ENCODE measurements at places on chromosomes 11 and 22. TPM values are rescaled to one million over a fixed set of nuclear protein-coding genes. Genes with fewer than 3 reads are reported as not detected.

GRCh38 chr11:118606157-118606843 lies 1.1 kb upstream of the PHLDB1 start:
- H3K27me3 ChIP-seq: peaks cover 13% of the 10 kb centered on the region
- H3K4me3 ChIP-seq: peak overlapping the region; percentile 33
- no peak overlapping the region for H3K27ac ChIP-seq
- peaks cover 25% of the 10 kb centered on the region for H3K4me1 ChIP-seq

CDKN1C gene
- 1.1 TPM for total RNA-seq

SHISAL1 gene
- not detected for total RNA-seq

GRCh38 chr11:112212710-112213109 lies 13.5 kb upstream of the PTS start:
- no peaks in the 10 kb centered on the region for H3K27me3 ChIP-seq
- H3K4me1 ChIP-seq: peaks cover 7% of the 10 kb centered on the region
- H3K4me3 ChIP-seq: no peak overlapping the region

- peak overlapping the region; percentile 67 for H3K4me3 ChIP-seq
- H3K4me1 ChIP-seq: peaks cover 6% of the 10 kb centered on the region
- no peak overlapping the region for H3K27ac ChIP-seq
- DNase-seq: no peak
- peaks cover 44% of the 10 kb centered on the region for H3K27me3 ChIP-seq
These were observed 30.9 kb downstream of the C22orf31 start for GRCh38 chr22:29030618-29031226.

- peaks cover 28% of the 10 kb centered on the region for H3K36me3 ChIP-seq
- no peak for DNase-seq
- H3K4me3 ChIP-seq: peak overlapping the region; percentile 46
- peaks cover 28% of the 10 kb centered on the region for H3K4me1 ChIP-seq
These were observed 2.2 kb downstream of the TNKS1BP1 start for GRCh38 chr11:57322256-57323166.

GRCh38 chr11:115599125-115599524 lies 94.9 kb upstream of the CADM1 start:
- no peaks in the 10 kb centered on the region for H3K27me3 ChIP-seq
- no peak overlapping the region for H3K27ac ChIP-seq
- no peaks in the 10 kb centered on the region for H3K36me3 ChIP-seq
- no peaks in the 10 kb centered on the region for H3K4me1 ChIP-seq

DNA sequence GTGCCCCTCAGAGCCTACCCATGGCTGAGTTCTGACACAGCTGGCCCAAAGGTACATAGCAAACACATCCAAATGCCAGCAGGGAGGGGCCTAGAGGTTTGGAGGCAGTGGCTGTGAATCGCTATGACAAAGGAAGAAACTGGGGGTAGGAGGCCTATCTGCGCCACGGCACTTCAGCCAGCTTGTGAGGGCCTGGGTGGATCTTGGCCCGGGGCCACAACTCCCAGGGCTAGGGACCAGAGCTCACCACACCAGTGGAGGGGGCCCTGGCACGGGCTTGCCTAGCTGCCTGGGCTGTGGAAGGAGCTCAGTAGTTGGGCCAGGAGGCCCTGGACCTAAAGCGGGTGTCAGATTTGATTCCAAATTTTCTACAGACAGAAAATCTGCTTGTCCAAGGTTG lies 9.4 kb upstream of the NAP1L4 start:
- H3K4me1 ChIP-seq: no peaks in the 10 kb centered on the region
- H3K4me3 ChIP-seq: no peak overlapping the region
- no peak overlapping the region for H3K27ac ChIP-seq
- DNase-seq: no peak
- H3K27me3 ChIP-seq: no peaks in the 10 kb centered on the region

All from activated B cell treated with CpG ODN at 0.5 μM for 24 hours (primary cell).